ENCODE measurements at places on chromosomes 6 and 20. TPM values are rescaled to one million over a fixed set of nuclear protein-coding genes. Genes with fewer than 3 reads are reported as not detected.

Gene CALHM5
- under 0.01 TPM for total RNA-seq

Gene PRDM13
- total RNA-seq = not detected

Gene CLVS2
- 1.6 TPM for total RNA-seq

Gene KCNK17
- total RNA-seq = not detected

Gene LHFPL5
- total RNA-seq = not detected

Gene LPIN3
- total RNA-seq = 15.6 TPM

Gene BHLHE23
- total RNA-seq = not detected

Gene PHIP
- total RNA-seq = 26.7 TPM

Gene COL11A2
- total RNA-seq = 0.22 TPM

Gene AK9
- total RNA-seq = 5.1 TPM

Gene KIAA0408
- total RNA-seq = not detected

Gene ZFP57
- total RNA-seq = 1.6 TPM

Gene EGFL8
- 5.1 TPM for total RNA-seq

Gene DACT2
- total RNA-seq = 0.65 TPM

Gene CTCFL
- total RNA-seq = under 0.01 TPM

Gene TMEM74B
- total RNA-seq = not detected

Gene MCHR2
- not detected for total RNA-seq

Gene RBM39
- 240 TPM for total RNA-seq

Gene TPX2
- 11.4 TPM for total RNA-seq

Gene LRRC73
- total RNA-seq = 0.54 TPM

Gene COL9A3
- total RNA-seq = 3.1 TPM

Data from placental epithelial cell (primary cell).